A549 treated with Mapracorat at 1 μM for 4 hours (cell line): ENCODE measurements at places on chromosomes 1 and 21. TPM values are rescaled to one million over a fixed set of nuclear protein-coding genes. Genes with fewer than 3 reads are reported as not detected.

Gene LPAR3
- 0.16 to 0.33 TPM (median 0.25 TPM) in 5 replicates for total RNA-seq

Gene OSCP1
- total RNA-seq = 5.0 to 7.5 TPM (median 6.7 TPM) in 5 replicates

Gene CDA
- 29.1 to 42.2 TPM (median 35.4 TPM) in 5 replicates for total RNA-seq

Gene TMEM82
- not detected in 5 replicates for total RNA-seq

Gene SLAMF9
- total RNA-seq = 0.12 to 0.94 TPM (median 0.49 TPM) in 5 replicates

Gene TMPRSS2
- total RNA-seq = 0.10 to 0.27 TPM (median 0.21 TPM) in 4 of 5 replicates, not detected in the other

Gene DENND2C
- total RNA-seq = 0.36 to 0.59 TPM (median 0.45 TPM) in 5 replicates

Gene ADAMTS4
- total RNA-seq = 0.02 TPM in 1 of 5 replicates, not detected in the others
